ENCODE measurements at places on chromosomes 1 and 21.
A peak's percentile ranks its signal among the peaks of the same experiment; 100 is the strongest.

GRCh38 chr1:170494369-170494768 is 37.6 kb upstream of the GORAB start:
- peak; percentile 4 for DNase-seq

- no peak for DNase-seq
Measured at GRCh38 chr1:89596698-89597097, 36.2 kb upstream of the LRRC8C start.

- DNase-seq = no peak
Measured at GRCh38 chr1:88321706-88322105, 362.4 kb upstream of the PKN2 start.

- peak; percentile 7 for DNase-seq
Measured at GRCh38 chr1:19430121-19431068, 54.9 kb downstream of the CAPZB start.

DNA sequence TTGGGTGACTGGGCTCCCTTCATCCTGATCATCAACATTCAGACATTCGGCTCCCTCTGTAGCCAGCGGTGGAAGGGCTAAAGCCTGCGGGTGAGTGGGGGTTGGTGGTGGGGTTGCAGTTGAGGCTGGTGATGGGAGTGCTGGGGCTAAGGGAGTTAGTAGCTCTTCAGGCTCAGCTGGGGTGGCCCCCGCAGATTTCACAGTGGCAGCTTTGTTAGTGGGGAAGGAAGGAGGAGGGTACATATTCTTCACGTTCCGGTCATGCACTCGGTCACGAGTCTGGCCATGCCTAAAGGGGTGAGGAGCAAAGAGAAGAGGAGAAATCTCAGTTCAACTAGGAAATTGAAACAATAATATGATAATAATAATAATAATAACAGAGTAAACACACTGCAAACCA is 6.8 kb downstream of the PSMB4 start:
- no peak for DNase-seq

DNA sequence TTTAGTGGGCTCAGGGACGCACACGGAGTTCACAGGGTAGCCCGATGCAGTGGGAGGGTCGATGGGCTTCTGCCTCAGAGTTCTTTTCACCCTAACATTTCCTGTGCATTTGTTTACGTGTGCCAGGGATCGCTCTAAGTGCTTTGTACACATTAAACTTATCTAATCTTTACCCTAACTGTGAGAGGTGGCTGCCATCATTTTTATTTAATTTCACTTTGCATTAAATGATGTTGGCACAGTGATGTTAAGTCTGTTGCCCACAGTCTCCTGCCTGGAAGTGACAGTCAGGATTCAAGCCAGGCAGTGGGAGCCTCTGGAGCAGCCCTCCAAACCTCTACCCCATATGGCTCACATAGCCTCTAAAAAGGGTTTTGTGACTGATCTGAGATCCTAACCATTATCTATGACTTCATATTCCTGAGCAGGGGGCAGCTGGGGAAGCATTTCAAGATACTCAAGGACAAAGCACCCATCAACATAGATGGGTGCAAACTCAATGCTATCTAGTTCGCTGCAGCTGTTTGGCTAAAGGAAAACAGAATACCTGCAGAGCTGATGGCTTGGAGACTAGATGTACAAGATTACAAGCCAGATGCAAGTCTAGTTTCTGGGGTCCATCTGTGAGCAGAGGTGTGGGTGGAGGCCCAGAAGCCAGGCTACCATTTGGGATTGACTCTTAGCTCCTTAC is 303.8 kb downstream of the DISC1 start:
- DNase-seq = no peak

GRCh38 chr21:45228171-45228641 is 59.5 kb downstream of the POFUT2 start:
- DNase-seq = no peak

- DNase-seq = no peak
Measured at GRCh38 chr1:184866586-184866985, 107.7 kb downstream of the NIBAN1 start.

GRCh38 chr1:29752141-29752540 is 515.8 kb downstream of the PTPRU start:
- no peak for DNase-seq

- DNase-seq = no peak
Measured at GRCh38 chr1:64663668-64664067, 81.2 kb upstream of the RAVER2 start.

GRCh38 chr1:92797961-92798360 is 13.1 kb upstream of the EVI5 start:
- no peak for DNase-seq

GRCh38 chr1:97332716-97333115 is 588.1 kb downstream of the DPYD start:
- no peak for DNase-seq

DNA sequence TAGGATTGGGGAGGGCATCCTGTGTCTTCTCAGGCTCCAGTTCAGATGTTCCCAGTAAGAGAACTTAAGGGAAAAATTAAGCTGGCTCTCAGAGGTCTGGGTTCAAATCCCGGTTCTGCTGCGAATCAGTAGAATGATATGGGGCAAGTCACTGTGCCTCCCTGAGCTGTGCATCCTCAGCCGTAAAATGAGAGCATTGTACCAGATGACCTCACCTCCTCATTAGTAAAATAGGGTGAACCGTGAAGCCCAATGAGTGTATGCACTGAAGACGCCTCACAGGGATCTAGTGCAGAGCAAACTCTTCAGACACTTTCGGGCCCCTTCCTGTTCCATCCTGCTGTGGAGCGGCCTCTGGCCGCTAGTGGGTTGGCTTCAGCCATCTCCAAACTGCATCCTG is 36.0 kb downstream of the SYT6 start:
- no peak for DNase-seq

DNA sequence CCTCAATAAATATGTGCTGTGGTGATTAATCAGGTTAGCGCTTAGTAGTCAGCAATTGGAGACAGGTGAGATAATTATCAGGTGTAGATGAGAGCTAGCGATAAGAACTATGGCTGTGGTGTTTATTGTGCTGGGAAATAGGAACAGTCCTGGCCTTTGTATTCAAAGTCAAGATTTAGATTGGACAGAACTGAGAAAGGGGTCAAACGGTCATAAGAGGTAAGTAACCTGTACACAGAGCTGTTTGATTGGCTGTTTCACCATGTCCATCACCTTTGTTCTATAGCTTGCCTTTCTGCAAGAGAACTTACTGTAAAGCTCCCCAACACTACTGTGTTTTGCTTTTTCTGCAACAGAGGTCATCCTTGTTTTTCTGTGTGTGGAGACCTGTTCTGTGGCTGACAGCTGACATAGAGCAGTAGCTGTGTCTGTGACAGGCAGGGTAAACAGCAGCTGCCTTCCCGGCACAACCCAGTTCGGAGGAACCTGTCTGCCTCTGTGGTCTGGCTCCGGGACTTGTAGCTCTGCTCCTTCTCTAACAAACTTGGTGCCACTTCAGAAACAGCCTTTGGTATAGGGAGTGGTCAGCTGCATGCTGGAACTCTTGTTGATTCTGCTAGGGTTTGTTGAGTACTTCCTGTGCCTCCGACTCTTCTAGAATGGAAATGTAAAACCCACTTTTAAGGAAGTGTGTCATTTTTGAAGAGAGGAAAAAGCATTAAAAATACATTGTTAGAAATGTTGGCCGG is 21.1 kb upstream of the CDC42 start:
- no peak for DNase-seq
